Activated CD4-positive, CD25-positive, alpha-beta regulatory T cell treated with anti-CD3 and anti-CD28 coated beads, Interleukin-2, amount 50 U/mL, for 72 hours (primary cell): ENCODE measurements at places on chromosomes 4 and X.

GRCh38 chrX:111259559-111259958, 10.7 kb downstream of the CAPN6 start:
- DNase-seq: no peak

DNA sequence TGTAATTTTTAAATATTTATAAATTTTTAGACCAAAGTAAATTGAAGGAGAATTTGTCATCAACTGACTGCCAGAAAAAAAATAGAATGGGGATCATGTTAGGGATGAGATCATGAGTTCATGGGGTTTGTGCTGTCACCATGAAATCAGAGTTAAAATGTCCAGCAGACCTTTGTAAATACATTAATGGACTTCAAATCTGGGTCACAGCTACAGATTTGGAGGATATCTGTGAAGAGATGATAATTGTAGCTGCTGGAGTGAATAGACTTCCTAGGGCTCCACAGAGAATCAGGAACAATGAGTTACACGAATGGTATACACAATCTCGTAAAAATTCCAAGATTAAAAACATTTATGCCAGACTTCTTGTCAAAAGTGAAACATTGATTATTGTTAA, 6.6 kb downstream of the FSTL5 start:
- no peak for DNase-seq

DNA sequence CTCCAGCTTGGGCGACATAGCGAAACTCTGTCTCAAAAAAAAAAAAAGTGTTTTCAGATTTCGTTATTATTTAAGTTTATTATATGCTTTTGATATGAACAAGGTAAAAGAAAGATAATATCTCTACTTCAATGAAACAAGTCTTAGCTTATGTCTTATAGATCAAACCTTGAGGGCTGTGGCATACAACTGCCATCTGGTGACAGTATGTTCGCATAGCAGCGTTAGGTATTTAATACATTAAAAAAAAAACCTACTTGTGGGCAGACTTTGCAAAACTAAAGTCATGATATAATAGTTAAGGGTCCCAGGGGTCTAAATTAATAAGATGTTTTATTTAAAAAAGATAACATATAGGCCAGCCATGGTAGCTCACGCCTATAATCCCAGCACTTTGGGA, 161.2 kb upstream of the AMOT start:
- DNase-seq: no peak

GRCh38 chr4:2792396-2792710, 532 bp upstream of the SH3BP2 start:
- no peak for DNase-seq

GRCh38 chrX:121028419-121028818, 19.0 kb upstream of the GLUD2 start:
- no peak for DNase-seq

GRCh38 chr4:5812506-5813229, 80.2 kb downstream of the CRMP1 start:
- no peak for DNase-seq

GRCh38 chrX:121160987-121161386, 113.6 kb downstream of the GLUD2 start:
- no peak for DNase-seq
